ENCODE measurements at places on chromosomes 11 and 22.

DNA sequence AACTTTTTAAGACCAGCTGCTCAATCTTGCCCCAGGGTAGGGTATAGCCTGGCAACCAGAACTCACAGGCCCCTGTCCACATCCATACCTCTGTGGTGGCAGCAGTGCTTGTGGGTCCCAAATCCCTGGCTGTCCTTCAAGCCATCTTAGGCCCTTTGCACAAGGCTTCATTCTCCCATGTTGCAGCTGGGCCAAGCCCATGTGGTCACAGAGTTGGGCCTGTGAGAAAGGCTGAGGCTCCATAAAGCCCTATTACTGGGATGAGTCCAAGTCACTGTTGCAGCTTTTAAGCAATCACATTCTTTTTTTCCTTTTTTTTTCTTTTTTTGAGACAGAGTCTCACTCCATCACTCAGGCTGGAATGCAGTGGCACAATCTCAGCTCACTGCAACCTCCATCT is 47.9 kb upstream of the SLC25A1 start:
- no peak for DNase-seq

DNA sequence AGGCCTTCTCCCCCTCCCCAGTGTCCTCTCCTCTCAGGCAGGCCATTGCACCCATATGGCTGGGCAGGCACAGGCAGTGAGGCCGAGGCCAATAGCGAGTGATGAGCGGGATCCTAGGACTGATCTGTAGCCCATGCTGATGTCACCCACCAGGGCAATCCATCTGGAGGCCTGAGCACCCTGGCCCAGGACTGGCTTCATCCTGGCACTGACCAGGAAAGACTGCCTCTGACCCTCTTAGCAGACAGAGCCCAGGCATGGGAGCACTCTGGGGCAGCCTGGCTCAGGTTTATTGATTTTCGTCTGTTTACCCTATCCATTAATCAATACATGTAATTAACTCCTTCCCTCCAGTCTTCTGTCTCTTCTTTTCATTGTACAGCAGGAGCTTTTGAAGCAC is 5.1 kb upstream of the TIRAP start:
- no peak for DNase-seq

GRCh38 chr11:35237860-35238715 is 99.1 kb downstream of the CD44 start:
- peak; percentile 59 for DNase-seq

GRCh38 chr11:81005595-81005994 is 1564.8 kb upstream of the TENM4 start:
- no peak for DNase-seq

DNA sequence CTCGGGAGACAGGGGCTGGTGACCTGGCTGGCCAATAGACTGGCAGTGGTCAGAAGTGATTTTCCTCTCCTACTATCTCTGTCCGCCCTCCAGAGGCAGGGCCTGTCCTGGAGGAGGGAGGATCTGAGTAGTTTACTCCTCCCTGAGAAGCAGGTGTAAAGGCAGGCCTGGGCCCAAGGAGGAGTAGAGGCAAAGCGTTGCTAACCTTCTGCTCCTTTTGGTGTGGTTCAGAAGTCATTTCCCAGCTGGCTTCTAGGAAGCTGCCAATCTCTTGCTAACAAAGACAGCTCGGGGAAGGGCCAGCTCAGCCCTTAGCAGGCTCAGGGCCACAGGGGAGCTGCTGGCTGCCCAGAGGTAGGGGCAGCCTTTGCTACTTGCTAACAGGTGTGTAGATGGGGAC is 151.1 kb upstream of the NECTIN1 start:
- DNase-seq = no peak

- peak; percentile 10 for DNase-seq
Observed at GRCh38 chr11:102047305-102047924, at the start of gene CFAP300. Gene CFAP300, plus strand, starts transcription at chr11:102047437. Its CDS starts 34 bp downstream, at chr11:102047471.

- DNase-seq = no peak
Observed at GRCh38 chr11:104619751-104620150, 278.5 kb downstream of the CASP12 start.

- no peak for DNase-seq
Observed at GRCh38 chr11:80773919-80774318, 1333.1 kb upstream of the TENM4 start.

GRCh38 chr11:115765803-115766239 is 261.6 kb upstream of the CADM1 start:
- DNase-seq = no peak

DNA sequence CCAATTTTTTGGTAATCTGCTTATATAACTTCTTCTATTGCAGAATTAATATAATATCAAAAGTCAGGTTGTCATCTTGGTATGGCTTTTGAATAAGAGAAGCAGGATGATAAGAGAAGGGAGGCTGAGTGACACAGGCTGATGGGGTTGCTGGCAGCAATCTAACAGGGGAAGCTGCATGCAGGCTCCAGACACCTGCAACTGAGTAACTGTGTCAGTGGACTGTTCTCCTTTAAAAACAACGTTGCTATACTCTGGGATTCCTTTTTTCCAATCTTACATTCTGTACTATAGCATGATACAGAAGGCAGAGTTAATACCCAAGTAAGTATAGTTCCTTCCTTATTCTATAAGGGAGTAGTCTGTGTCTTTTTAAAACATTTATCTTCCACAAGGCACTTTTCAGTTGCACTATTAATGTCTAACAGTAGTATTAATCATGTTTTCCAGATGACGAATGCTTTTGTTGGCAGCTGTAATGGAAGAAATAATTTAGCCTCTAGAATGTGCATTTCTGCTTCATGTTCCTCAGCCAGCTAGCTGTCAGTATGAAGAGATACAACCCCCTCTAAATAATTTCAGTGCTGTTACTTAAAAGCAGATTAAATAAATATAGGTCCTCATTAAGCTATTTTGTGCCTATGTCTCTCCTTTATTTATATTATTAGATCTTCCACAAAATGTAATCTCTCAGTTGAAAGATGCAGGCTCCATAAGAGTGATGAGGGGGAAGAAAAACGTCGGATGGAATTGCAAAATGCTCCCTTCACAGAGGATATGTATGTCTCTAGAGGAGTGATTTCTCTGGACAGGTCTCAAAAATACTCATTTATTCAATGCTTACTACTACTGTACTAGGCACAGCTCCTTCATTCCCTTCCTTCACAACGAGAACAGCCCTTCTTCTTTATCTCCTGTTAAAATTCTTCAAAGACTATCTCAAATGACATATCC is 50.8 kb downstream of the ATG16L2 start:
- DNase-seq = no peak

DNA sequence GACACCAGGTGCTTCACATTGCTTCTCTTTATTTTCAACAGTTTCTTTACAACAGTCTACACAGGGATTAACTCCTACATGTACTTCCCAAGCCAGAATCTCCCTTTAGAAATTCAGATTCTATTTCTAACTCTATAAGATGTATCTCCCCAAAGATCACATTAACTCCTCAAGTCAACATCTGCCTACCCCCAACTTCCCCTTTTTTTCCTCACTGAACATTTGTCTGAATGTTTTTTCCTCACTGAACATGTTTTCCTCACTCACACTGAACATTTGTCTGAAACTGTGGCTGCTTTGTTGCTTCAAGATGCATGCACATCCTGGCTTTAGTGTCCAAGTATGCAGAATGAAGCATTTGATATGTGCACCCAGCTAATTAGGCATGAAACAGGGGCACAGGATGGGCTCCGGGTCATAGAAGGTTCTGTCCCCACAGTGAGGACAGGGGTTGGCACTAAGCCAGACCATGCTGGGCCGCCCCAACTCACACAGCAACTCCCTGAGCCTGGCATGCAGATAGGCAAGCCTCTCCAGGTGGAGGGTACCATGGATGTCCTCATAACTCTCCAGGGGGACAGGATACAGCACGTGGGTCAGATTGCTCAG is 11.3 kb downstream of the PRAME start:
- DNase-seq = no peak

GRCh38 chr11:102252339-102252891 is 64.9 kb upstream of the BIRC3 start:
- no peak for DNase-seq

DNA sequence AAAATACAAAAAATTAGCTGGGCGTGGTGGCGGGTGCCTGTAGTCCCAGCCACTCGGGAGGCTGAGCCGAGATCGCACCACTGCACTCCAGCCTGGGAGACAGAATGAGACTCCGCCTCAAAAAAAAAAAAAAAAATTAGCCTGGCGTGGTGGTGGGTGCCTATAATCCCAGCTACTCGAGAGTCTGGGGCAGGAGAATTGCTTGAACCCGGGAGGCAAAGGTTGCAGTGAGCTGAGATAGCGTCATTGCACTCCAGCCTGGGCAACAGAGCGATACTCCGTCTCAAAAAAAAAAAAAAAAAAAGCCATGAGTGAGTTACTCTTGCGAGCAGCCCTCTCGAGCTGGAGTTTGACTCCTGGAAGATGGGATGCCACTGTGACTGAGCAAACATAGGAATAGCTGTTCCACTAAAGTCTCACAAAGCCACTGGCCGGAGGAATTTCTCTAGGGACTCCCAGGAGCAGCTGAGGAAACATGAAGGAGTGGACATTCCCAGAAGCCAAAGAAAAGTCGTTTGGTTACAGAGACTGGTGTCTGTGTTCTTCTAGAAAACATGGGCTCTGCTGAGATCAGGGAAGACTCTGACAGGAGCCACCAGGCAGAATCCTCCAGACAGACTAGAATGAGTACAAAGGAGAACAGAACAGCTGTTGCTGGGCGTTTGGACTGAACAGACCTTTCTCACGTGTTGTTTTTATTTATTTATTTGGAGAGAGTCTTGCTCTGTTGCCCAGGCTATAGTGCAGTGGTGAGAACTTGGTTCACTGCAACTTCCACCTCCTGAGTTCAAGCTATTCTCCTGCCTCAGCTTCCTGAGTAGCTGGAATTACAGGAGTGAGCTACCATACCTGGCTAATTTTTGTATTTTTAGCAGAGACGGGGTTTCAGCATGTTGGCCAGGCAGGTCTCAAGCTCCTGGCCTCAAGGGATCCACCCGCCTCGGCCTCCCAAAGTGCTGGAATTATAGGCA is 32.4 kb upstream of the MYH9 start:
- DNase-seq = no peak

DNA sequence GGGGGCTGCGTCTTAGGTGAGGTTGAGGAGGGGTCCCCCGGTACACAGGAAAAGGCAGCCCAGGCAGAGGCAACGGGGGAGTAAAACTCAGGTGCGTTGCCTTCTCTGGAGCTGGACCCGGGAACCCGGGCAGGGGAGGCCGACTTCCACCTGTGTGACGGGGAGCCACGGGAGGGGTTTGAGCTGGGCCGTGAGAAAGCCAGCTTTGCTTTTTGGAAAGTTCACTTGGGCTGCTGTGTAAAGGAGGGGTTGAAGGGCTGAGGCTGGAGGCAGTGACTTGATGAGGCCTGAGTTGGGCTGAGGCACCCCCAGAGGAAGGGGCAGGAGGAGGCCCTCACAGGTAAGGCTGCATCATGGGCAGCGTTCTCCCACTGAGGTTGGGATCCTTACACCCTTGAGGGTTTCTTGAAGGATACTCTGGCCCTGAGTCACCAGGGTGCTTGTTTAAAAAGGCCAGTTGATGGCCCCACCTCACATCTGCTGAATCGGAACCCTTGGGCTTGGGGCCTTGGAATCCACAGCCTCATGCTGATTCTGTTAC is 47.2 kb downstream of the CHRDL2 start:
- DNase-seq = no peak

GRCh38 chr11:111659201-111660115 is 57.2 kb downstream of the SIK2 start:
- no peak for DNase-seq

DNA sequence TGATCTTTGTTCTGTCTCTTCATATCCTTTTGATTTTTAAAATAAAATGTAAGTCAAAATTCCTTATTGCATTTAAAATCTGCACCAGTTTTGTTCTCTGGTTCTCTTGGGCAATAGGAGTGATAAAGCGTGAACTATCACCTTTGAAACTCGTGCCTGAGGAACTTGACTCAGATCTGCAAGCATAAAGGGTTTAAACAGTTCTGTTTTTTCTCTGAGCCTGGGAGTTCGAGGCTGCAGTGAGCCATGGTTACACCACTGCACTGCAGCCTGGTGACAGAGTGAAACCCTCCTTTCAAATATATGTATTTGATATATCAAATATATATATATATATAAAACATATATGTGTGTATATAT is 38.9 kb upstream of the CLMP start:
- DNase-seq = no peak

DNA sequence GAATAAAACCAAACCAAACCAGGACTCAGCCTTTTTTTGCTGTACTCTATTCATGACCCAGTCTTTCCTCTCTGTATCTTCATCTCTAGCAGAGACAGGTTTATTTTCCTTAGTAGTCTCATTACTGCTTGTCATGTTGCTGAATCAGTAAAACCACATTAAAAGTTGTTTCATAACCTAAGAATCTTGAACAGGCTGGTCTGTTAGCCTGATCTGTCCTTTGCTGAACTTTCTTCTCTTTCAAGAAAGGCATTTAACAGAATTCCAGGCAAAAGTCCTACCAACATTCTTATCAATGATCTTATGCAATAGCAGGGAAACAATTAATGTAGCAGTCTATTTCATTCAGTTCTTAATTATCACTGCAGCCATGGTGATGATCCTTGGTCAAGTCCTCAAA is 197.7 kb downstream of the CASP12 start:
- peak; percentile 23 for DNase-seq

DNA sequence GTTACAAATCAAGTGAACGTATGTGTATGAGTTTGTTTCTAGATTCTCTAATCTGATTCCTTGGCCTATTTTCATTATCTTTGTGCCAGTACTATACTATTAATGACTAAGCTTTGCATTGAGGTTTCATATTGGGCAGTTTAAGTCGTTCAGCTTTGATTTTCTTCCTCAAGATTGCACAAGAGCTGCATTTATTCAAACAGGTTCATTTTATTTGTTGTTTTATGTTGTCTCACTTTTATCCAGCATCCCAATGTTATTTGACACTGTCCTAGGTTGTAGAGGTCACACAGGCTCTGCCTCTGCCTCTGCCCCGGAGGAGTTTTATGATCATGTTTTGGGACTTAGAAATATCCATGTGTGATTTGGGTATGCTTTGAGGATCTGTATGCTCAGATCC is 79.8 kb downstream of the TEAD1 start:
- no peak for DNase-seq

- no peak for DNase-seq
Observed at GRCh38 chr22:27879923-27880322, 39.1 kb downstream of the PITPNB start.

GRCh38 chr22:45082795-45083194 is 73.0 kb upstream of the PHF21B start:
- no peak for DNase-seq

DNA sequence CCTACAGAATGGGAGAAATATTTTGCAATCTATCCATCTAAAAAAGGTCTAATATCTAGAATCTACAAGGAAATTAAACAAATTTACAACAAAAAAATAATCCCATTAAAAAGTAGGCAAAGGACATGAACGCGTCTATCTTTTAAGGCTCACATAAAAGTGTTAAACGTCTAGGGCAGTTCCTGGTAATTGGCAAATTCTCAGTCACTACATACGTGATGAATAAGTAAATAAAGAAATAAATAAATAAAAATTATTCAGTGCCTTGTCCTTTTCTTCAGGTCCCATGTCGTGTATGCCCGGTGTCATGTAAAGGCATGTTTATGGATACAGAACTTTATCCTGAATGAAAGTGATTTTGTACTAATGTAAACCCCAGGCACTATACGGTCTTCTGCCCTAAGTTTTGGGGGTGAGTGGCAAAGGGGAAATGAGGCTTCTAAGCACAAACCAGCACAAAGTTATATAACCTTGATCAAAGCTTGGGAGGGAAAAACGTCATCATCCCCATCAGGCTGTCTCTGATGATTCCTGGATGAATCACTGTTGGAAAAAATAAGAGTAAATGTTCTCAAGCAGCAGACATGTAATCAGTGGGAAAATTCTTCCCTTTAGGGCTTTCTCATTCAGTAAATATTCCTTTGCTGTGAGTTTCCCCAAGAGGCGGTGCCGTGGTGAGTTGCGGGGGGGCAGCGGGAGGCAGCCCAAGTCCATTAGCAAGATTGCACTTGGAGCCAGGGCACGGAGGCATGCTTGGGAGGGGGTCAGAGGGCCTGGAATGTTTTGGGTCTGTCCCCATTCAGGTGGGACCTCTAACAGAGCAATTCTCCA is 30.4 kb upstream of the MICAL2 start:
- no peak for DNase-seq

Measured in CD4-positive, alpha-beta T cell treated with Interleukin-6 at 100 ng/mL for 8 hours (primary cell).